ENCODE measurements at places on chromosomes 1 and 21.

- DNase-seq: no peak
Measured at GRCh38 chr1:41795205-41795762, 123.4 kb downstream of the HIVEP3 start.

DNA sequence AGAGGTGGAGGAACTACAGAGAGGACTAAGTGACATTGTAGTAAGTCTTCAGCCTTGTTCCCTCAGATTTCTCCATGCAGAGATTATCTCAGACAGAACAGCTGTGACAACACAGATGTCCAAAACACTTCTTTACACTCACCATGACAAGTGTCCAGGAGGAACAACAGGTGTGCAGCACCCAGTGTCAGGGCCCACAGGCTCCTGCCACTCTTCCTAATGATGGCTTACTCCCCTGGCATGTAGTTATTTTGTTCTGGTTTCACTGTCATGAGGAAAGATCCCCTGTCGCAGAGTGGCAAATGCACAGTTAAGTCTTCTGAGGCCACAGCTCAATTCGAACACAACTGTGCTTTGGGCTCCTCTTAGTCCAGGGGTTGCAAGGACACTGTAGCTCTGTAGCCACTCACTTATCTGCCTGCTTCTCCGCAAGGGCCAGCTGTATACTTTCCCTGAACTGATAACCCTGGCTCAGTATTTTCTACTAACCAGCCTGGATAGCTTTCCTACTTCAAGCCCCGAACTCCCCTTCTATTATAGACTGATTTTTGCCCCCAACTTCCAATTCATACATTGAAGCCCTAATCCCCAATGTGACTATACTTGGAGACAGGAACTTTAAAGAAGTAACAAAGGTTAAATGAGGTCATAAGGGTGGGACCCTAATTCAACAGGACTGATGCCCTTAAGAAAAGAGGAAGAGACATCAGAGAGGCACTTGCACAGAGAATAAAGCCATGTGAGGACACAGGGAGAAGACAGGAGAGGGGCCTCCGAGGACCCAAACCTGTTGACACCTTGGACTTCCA, 11.1 kb downstream of the PDZK1 start:
- DNase-seq: no peak

GRCh38 chr1:79082233-79082632, 75.7 kb upstream of the ADGRL4 start:
- no peak for DNase-seq

DNA sequence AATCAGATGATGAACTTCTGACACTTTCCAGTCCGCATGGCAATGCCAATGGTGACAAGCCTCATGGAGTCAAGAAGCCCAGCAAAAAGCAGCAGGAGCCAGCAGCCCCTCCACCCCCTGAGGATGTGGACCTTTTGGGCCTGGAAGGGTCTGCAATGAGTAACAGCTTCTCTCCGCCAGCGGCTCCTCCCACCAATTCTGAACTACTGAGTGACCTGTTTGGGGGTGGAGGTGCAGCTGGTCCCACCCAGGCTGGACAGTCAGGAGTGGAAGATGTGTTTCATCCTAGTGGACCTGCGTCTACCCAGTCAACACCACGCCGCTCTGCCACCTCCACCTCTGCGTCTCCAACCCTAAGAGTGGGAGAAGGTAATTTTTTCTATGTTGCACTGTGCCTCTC, 28.0 kb upstream of the LEPR start:
- DNase-seq: no peak

Data from T1000 (cell line).